ENCODE measurements at places on chromosomes 1 and 21.

- DNase-seq: no peak
These were observed 16.3 kb downstream of the IER5 start for GRCh38 chr1:181104790-181105133.

GRCh38 chr21:36806103-36806502 is 107.2 kb downstream of the SIM2 start:
- no peak for DNase-seq

DNA sequence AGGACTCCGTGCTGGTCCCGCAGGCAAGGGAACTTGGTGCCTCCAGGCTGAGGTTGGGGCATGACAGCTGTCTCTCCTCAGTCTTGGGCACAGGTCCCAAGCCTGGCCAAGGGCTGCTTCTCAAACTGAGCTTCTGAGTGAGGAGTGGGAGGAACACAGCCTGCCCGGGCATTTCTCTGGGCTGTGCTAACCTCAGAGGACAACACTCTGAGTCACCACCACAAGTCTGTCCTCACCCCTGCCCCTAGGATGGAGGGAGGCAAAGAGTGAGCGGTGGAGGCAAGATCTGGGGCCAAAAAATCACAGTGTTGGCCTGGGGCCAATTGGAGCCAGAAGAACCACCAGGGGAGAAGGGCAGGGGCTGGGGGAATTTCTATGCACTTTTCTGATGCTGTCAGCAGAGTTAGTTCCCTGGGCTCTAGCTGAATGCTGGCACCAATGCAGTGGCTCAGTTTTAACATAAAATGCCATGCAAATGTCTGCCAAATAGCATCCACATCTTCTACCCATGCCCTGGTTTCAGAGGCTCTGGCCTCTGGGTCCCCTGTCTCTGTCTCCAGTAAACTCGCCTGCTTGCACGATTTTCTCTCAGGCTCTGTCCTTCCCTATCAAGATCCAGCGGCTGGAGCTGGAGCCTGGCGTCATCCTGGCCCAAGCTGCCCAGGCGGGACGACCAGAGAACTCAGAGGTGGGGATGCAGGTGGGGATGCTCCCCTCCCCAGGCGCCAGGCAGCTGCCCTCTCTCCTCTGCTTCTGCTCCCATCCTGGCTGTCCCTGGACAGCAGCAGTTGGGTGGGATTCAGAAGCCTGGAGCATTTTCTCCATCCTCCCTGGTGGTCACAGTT is 11.0 kb upstream of the CDK18 start:
- no peak for DNase-seq

DNA sequence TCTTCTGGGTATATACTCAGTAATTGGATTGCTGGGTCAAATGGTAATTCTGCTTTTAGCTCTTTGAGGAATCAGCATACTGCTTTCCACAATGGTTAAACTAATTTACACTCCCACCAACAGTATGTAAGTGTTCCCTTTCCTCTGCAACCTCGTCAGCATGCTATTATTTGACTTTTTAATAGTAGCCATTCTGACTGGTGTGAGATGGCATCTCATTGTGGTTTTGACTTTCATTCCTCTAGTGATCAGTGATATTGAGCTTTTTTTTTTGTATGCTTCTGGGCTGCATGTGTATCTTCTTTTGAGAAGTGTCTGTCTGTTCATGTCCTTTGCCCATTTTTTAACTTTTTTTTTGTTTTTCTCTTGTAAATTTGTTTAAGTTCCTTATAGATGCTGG is 279.4 kb downstream of the PTGER3 start:
- DNase-seq: no peak

DNA sequence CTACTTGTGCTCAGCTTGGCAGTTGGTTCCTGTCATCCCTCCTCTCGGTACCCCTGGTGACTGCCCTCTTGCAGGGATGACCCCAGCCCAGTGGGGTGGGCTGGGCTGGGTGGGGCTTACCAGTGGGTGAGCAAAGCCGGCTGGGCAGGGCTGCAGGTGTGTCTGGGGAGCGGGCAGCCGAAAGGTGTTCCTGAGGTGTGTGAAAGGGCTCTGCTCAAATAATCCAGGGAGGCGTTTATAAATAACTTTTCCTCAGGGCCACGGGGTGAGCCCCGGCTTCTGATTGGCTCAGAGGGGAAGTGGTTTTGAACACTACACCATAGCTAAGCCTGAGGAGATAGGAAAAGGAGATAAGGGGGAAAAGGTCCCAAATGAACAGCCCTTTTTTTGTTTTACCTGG is at the start of gene SLC26A9:
Gene SLC26A9, minus strand, starts transcription at position 212 of the 400 bp plus-strand sequence. CDS start 7,636 bp downstream, outside the sequence.
- no peak for DNase-seq

DNA sequence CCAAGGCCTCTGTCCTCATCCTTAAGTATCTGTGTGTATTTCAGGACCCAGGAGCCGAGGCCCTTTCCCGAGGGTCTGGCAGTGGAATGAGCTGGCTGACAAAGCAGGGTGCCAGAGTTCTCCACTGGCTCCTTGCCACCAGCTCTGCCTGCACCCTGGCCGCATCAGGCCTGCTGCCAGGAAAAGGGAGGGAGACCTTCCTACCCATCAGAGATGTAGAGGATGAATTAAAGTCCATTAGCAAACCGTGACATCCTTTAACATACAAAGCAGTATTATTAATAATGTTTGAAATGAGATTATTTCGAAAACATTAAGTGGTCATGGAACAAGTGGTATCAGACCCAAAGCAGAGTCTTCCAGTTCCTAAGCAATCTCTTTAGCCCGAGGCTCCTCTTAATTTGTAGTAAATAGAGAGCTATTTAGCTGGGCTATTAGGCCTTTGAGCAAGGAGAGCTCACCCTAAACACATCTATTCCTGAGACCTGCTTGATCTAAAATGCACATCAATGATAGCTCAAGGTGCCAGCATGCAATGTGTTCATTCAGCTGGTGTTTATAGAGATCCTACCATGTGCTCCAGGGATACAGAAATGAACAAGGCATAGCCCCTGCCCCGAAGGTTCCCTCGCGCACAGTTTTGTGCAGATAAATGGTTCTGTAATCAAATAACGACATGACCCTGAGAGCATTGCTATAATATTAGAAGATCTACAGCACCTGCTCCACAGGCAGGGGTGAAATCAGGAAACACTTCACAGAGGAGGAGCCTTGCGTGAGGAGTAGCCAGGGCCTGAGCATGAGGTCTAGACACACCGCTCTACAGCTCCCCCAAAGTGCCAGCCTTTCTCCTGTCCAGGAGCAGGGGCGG is 44.0 kb downstream of the FAM163A start:
- DNase-seq: no peak

- DNase-seq: no peak
These were observed 103.3 kb downstream of the MRPL39 start for GRCh38 chr21:25503981-25504380.

GRCh38 chr21:21457077-21457476 is 458.9 kb downstream of the NCAM2 start:
- DNase-seq: no peak

GRCh38 chr1:35079003-35079930 is at the start of gene ZMYM1:
Gene ZMYM1 (plus strand): TSS chr1:35079385. CDS start chr1:35093988, 14,603 bp downstream.
- DNase-seq: peak; percentile 49

DNA sequence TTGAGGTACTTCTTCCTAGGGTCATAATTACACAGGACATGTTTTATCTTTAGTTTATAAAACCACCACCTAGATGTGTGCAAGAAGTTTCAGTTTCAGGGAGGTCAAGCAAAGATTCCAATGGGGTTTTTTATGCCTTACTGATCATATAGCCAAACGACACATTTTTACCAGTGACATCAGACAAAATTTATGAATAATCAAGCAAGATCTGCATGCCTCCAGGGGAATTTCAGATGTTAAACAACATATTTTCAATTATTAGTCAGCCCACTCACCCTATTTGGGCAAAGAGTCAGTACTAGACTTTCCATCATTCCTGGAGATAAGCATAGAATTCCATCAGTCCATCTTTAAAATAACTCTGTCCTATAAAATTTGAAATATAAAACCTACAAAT is 867.4 kb downstream of the KCNT2 start:
- no peak for DNase-seq

DNA sequence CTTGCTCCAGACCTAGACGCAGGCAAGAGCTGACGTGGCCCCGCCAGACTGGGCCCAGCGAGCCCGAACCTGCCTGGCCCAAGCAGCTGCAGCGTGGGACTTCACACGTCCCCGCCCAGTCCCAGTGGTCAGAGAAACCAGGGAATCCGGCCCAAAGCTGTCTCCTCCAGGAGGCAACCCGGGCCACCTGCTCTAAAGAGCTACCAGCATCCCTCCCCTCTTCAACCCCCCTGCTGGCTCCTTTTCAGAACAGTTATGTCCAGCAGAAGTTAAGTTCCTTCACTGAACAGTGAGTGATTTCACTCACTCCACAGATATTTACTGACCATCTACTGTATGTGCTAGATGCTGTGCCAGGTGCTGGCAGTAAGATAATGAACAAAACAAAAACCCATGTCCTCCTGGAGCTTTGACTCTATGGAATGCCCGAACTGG is 2.1 kb upstream of the EFNA1 start:
- DNase-seq: no peak

- DNase-seq: no peak
These were observed 72.4 kb upstream of the IFNAR2 start for GRCh38 chr21:33157303-33157702.

DNA sequence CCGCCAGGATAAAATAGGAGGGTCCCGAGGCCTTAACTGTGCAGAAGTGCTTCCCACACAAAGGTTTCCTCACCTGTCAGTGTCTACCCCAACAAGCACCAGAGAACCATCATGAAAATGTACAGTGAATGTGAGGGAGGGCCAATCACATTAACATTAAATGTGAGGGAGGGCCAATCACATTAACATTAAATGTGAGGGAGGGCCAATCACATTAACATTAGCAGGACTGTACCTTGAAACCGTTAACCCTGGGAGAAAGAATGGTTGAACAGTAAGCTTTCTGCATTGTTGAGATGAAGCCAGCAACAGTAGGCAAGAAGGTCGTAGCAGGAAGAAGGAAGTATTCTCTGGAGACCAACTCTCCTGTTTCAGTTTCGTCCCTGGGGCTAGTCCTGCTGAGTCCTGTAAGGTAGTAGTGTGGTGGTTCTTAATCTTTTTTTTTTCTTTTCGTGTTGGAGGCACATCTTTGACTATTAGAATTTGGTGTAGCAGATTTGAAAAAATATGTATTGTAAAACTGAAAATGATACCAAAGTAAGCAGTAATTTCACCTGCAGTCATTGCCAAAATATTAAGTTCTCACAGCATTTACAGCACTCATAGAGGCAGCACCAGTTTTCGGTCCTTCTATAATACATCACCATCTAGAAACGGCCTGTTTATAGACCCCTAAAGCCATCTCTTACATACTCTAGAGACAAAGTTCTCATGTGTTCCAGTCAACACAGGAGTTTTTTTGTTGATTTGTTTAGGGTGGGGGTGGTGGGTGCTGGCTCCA is 98.6 kb upstream of the PPP2R5A start:
- no peak for DNase-seq

GRCh38 chr1:206930210-206930798 is 8.6 kb upstream of the FCMR start:
- no peak for DNase-seq

DNA sequence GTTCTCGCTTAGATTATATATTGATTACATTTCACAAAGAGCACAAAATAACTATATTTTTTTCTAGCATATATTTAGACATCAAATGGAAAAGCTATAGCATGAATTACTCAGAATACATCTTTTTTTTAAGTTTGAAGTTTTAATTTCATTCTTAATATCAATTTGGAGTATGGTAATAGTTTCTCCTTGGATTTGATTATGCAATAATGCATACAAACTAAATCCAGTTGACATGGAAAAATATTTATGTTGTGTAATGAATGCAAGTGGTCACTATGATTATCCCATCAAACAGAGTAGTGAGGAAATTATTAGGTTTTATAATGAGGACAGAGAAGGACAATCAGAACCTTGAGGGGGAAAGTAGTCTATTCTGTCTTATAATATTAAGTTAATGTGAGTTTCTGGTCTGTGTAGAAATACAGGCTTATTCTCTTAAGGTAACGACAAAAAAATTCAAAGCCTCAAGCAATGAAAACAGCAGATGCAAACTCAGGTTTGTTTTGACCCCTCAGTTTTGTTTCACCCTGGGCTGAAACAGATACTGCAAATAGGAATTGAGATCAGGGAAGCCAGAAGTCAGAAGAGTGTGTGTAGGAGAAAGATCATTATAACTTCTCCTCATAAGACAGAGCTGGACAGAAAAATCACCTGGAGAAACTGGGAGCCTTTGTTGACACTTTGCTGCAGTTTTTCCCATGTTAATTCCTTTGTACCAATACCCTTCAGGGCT is 23.7 kb downstream of the LRRC8B start:
- DNase-seq: no peak

GRCh38 chr1:48687282-48688045 is 89.2 kb downstream of the BEND5 start:
- DNase-seq: no peak

- DNase-seq: no peak
These were observed 39.4 kb downstream of the GLMN start for GRCh38 chr1:92259350-92259749.

- no peak for DNase-seq
These were observed 97.0 kb downstream of the GDAP2 start for GRCh38 chr1:117832453-117832852.

DNA sequence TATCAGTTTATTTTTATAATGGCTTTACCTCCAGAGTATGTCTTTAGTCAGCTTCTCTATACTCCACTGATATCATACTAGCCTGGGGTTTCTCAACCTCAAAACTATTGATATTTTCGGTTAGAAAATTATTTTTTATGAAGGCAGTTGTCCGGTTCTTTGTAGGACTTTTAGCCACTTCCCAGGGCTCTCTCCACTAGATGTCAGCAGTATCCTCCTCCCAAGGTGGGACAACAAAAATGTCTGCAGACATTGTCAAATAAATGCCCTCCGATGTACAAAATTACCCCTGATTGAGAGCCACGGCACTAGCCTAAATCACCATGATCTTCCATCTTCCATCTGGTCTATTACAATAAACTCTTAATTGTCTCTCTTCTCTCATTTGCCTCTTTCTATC is 4.1 kb upstream of the GRIK1 start:
- no peak for DNase-seq

- no peak for DNase-seq
These were observed 34.1 kb downstream of the CMPK1 start for GRCh38 chr1:47367651-47368050.

DNA sequence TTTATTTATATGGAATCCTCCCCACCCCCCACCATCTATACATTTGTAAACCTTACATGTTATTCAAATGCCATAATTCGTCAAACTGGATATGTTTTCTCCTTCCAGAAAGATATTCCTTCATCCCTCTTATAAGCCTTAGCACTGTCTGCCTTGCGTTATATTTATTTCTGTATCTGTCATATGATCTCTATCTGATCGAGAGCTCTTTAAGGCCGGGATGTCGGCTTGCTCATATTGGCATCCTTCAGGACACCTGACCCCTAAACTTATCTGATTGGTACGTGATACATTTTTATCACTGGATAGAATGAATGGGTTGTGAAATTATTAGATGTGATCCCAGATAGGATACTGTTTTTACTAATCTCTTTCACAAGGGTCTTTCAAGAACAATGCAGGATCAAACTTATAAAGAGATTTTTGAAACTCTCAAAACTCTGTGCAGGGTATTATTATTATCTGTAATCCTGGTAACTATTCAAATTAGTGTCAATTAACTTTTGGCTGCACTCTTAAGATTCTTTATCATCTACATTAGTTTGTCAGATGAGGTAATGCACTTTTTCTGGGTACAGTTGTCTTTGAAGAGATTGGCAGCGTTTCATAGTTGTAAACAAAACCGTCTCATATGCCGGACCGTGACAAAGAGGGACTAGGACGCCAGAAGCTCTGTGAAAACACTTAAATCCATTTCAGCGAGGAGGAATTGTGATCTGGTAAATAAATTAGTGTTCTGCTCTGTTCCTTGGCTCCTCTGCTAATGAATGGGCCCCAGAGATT is 152.0 kb downstream of the KIF26B start:
- DNase-seq: no peak

All from stimulated activated CD4-positive, alpha-beta T cell treated with anti-CD3 and anti-CD28 coated beads, Interleukin-1b, Interleukin-23, amount 100 ng/mL, for 1 hour (primary cell).